ENCODE measurements at places on chromosomes 7 and 10.

GRCh38 chr7:151009327-151010036 is 14.8 kb downstream of the ATG9B start:
- DNase-seq = no peak

DNA sequence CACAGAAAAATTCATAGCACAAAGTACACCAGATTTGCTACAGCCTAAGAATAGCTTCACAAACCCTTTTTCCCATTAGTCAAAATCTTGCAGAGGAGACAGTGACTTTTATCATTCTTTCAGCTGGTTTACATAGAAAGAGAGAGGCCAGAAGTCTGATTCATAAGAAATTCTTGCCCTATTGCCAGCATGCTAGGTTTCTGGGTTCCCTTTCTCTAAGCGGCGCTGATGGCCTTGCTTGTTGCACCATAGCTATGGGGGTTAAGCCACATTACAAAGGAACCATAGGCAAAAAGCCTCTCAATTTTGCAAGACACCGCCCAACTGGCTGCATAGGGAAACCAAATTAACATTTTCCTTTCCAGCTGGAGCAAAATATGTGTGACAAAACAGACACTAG is 87.4 kb downstream of the ZNF467 start:
- no peak for DNase-seq

DNA sequence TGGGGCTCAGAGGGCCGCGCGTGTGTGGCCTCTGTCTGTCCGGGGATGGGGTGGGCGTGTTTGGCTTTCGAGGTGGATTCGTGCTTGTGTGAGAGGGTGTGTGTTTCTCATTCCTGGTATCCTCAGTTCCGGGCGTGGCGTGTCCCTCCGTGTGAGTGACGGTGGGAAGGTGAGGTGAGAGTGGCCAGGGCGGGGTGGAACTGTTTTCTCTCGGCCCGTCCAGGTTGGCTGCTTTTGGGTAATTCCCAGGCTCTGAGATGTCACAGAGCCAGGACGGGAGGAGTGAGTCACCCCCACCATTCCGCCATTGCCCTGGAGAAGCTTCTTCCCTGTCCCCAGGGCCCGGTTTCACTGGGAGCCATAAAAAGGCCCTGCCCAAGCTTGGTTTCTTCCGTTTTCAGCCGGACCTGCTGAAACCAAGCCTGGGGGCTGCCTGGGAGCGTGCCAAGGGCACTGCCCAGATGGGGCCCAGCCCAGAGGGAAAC is 21.3 kb upstream of the CLDN4 start:
- DNase-seq = no peak

GRCh38 chr7:52473756-52474155 is 561.7 kb upstream of the POM121L12 start:
- no peak for DNase-seq

- DNase-seq = no peak
Measured at GRCh38 chr7:90488220-90488619, 18.8 kb downstream of the PTTG1IP2 start.

DNA sequence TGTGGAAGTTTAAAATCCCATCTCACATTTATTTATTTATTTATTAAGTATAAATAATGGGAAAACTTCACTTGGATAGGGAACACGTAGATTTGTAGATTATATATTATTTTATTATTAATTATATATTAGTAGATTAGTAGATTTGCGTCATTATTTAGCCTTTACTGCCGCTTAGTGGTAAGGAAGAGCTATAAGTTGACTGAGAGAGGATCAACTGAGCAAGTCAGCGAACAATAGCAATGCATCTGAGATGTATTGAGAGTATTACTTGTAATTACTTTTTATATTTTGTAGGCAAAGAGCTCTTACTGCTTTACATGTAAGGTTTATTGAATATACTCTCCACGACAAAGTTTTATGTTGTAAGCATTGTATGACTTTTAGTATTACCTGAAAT is 244.5 kb upstream of the ANKRD30A start:
- no peak for DNase-seq

DNA sequence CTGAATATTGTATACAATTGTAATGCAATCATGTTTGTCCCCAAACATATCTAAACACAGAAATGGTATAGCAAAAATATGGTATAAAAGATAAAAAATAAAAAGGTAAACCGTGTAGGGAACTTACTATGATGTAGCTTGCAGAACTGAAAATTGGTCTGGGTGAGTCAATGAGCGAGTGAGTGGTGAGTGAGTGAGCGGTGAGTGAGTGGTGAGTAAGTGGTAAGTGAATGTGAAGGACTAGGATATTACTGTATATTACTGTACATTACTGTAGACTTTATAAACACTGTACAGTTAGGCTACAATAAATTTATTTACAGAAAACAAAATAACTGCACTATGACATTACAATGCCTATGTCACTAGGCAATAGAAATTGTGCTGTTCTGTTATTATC is 1163.2 kb upstream of the SORCS1 start:
- no peak for DNase-seq

GRCh38 chr10:29811751-29812427 is 177.1 kb upstream of the SVIL start:
- DNase-seq = no peak

DNA sequence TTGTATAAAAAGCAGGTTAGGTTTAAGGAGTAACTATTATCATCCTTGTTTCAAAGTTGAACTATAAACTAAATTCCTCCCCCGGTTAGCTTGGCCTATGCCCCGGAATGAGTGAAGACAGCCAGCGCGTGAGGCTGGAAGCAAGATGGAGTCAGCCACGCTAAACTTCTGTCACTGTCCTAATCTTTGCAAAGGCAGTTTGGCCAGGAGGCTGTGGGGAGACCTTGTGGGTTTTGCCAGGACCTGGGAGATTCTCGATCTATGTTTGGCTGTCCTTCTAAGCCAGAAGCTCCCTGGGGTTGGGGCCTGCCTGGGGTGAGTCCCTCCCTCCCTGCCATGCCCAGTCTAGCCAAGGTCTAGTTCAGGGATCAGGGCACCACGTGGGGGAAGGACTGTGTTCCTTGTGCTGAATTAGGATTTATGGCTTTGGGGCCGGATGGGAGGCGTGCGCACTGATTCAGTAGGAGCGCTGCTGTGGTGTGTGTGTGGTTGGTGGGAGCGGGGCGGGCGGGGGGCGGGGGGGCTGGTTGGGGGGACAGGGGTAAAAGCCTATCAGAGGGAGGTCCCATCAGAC is 871 bp upstream of the GTF2IRD1 start:
- peak; percentile 15 for DNase-seq

DNA sequence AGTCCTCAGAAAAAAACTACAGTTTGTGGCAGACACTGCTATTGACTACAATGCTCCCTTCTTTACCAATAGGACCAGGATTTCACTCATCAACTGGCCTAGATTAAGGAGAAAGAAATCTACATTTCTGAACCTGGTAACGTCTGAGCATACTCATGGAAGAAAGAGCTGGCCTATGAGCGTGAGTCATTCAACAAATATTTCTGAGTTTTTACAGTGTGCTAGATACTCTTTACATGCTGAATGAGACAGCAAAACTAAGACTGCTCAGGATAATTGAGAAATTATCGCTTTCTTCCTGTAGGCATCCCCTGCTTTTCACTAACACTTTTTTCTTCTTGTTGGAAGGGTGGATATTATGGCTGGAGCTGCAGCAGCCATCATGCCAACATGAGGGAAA is 609.7 kb downstream of the TNS3 start:
- DNase-seq = no peak

DNA sequence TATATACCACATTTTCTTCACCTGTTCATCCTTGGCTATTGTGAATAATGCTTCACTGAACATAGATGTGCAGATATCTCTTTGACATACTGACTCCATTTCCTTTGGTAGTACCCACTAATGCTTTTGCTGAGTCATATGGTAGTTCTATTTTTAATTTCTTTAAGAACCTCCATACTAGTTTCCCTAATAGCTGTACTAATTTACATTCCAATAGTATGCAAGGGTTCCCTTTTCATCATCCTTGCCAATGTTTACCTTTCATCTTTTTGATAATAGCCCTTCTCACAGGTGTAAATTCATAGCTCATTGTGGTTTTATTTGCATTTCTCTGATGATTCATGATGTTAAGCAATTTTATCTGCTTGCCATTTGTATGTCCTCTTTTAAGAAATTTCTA is 159.9 kb downstream of the CALCR start:
- DNase-seq = no peak

GRCh38 chr10:75818552-75818951 is 387.1 kb downstream of the LRMDA start:
- DNase-seq = no peak

GRCh38 chr7:84677117-84677732 is 482.6 kb upstream of the SEMA3A start:
- DNase-seq = no peak

DNA sequence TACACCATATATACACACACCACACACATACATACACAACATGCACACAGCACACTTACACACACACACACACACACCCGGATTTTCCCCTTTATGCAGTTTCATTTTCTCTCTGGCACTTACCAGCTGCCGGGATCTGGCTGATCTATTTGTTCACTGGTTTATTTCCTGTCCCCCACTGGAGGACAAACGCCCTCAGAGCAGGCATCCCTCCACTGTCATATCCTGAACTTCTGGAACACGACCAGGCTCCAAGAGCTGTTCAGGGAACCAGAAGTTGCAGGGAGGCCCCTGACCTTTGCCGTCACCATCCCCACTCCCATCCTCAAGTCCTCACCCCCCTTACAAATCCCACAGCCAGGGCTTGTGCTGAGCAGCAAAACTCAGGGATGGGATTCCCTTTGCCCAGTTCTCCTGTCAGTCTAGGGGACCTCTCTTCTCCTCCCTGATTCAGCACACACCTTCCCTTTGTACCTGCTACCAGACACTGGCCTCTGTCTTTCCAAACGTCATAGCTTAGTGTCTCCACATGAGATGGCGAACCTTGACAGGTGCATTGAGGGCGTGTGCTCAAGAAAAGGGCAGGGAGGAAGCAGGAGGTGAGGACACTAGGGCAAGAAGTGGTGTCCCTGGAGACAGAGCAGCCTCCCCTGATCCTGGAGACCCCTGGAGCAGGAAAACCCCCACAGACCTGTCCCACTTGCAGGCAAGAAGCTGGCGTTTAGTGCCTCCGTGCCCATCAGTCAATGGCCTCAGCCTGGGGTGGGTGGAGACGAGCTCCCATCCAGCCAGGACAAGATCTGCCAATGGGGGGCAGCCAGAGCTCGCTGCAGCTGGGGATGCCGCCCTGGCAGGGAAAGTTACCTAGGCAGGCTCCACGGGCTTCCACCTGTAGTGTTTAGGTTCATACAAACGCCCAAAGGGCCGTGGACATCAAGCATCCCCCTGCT is 12.7 kb upstream of the DOCK1 start:
- DNase-seq = no peak

DNA sequence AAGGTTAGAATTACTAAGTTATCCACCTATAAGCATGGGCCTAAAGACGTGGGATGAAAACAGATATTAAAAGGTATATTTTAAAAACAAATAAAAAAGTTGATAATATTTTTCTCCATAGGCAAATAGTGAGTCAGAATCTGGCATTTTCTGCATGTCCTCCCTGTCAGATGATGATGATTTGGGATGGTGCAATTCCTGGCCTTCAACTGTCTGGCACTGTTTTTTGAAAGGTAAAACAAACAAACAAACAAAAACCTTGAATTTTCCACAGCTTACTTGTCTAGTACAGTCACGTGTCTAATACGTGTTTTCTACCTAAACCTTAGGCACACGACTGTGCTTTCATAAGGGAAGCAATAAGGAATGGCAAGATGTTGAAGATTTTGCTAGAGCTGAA is 17.4 kb downstream of the HBP1 start:
- no peak for DNase-seq

DNA sequence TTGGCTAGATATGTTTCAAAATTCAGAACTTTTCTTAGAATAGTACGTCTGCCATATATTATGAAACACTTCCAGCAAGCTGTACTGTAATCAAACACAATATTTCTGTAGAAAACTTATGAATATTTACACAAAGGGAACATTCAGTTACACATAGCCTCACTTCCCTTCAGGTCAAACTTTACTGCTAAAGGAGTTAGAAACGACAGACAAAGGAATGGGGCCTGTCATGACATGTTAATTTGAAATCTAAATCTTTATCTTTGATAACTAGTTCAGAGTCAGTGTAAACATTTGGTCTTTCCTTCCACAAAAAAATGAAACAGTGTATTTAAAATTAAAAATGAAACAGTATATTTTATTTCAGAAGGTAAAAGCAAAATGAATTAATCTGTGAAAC is 1.0 kb upstream of the CROT start:
- no peak for DNase-seq

- DNase-seq = no peak
Measured at GRCh38 chr7:134701272-134701671, 54.6 kb downstream of the BPGM start.

DNA sequence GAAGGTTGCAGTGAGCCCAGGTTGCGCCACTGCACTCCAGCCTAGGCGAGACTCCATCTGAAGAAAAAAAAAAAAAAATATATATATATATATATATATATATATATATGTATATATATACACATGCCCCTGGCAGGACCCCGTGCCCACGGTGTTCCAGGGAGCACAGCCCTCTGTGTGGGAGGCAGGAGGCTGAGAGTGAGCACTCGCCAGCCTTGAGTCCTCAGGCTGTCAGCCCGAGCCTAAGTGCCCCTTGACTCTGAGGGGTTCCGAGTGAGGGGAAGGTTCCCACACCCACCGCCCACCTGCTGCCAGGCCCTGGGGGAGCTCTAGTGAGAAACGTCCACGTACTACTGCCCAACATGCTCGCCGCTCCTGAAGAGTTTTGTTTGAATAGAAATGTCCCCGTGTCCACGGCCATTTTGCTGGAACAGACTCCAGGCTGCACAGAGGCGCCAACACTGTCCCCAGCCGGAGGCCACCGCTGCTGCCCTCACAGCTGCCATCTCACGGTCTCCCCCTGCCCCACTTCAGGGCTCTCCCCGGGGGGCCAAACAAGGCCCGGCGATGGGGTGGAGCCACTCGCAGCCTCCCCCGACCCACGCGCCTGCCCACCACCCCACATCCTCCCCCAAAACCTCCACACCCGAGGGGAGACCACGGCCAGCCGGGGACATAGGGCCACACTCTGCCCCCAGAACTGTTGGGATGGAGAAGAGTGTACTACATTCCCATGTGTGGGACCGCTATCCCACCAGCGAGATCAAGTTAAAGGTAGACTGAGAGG is 62.8 kb upstream of the EBF3 start:
- DNase-seq = no peak

DNA sequence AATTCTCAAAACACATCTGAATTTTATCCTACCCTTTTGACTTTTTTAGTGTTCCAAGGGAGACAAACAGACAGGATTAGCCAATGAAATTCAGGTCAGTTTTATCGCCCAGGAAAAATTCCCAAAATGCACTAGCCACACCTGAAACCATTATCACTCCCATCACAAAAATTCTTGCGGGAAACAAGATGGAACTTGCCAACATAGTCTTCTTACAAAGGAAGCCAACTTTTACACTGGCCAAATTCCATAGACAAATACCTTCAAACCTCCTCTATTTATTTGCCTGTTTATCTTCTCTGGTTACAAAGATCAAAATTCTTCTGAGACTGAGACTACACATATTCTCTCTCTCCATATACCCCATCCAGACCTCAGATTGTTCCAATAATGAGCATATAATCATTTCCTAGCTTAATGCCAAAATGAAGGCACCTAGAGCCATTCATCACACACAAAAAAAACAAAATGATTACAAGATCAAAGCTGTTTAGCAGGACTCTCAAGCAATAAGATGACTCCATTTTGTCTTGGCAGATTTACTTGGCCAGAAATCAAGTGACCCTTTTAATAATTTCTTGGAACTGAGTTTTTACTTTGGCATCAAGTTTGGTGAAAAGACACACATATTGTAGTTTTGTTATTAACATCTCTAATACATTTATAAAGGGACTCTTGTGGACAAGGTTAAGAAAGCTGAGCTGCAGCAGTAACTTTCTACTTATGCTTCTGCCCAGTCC is 30.2 kb downstream of the MET start:
- DNase-seq = no peak

GRCh38 chr10:132185601-132186487 is 904 bp upstream of the DPYSL4 start:
- no peak for DNase-seq
